ENCODE measurements at places on chromosomes 5 and 9.

GRCh38 chr9:7234144-7234543 lies 476.4 kb downstream of the KDM4C start:
- DNase-seq, result no peak
- H3K36me3 ChIP-seq, result no peaks in the 10 kb centered on the region

DNA sequence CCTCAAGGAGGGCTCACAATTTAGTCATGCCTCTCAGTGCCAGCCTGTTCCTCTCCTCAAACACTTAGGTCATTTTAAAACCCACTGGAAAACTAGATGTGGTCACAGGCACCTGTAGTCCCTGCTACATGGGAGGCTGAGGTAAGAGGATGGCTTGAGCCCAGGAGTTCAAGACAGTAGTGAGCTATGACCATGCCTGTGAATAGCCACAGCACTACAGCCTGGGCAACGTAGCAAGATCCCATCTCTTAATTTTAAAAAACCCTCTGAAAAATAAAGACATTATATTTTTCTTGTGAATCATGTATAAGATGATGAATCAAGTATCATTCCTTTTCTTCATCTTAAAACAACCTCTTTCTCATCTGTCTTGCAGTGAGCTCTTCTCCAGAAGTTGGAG lies 45.8 kb downstream of the KLF4 start:
- DNase-seq, result no peak
- no peaks in the 10 kb centered on the region for H3K4me1 ChIP-seq
- no peak overlapping the region for H3K4me3 ChIP-seq
- H3K36me3 ChIP-seq, result no peaks in the 10 kb centered on the region

DNA sequence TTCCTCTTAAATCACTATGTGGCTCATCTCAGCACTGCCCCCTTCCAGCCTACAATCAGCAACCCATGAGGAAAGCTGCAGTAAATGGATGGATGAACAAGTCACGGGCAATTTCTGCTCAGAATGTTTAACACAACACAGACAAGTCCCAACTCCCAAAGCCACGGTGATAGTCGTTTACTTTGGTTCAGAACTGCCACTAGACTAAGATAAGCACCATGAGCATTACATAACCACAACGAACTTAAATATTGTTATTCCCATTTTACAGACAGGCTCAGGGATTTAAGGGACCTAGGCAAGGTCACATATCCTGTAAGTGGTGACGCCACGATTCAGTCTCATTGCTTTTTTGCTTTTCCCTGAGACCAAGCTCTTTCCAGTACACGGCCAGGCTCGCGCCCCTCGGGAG lies 2.0 kb upstream of the SMIM27 start:
- H3K4me1 ChIP-seq, result no peaks in the 10 kb centered on the region
- no peak for DNase-seq
- no peaks in the 10 kb centered on the region for H3K36me3 ChIP-seq
- H3K4me3 ChIP-seq, result peak overlapping the region; percentile 84

DNA sequence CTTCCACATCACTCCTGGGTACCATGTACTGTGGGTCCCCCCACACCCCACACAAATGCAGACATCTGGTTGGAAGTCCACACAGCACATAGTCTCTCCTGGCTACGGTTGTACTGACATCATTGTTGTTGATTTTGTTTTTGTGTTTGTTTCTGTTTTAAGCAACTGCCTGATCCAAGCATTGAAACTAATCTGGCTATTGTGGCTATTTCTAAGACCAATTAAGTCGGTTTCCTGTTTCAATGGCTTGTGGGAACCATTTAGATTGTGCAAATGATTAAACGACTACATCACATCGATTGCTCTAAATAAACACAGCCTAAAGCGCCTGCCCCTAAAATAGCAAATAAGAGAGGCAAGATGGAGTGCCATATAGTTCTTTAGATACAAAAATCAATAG lies 226.8 kb upstream of the IRX4 start:
- H3K4me3 ChIP-seq, result no peak overlapping the region
- H3K36me3 ChIP-seq, result no peaks in the 10 kb centered on the region
- H3K27me3 ChIP-seq, result no peaks in the 10 kb centered on the region
- H3K4me1 ChIP-seq, result no peaks in the 10 kb centered on the region
- DNase-seq, result no peak
- H3K27ac ChIP-seq, result no peak overlapping the region

DNA sequence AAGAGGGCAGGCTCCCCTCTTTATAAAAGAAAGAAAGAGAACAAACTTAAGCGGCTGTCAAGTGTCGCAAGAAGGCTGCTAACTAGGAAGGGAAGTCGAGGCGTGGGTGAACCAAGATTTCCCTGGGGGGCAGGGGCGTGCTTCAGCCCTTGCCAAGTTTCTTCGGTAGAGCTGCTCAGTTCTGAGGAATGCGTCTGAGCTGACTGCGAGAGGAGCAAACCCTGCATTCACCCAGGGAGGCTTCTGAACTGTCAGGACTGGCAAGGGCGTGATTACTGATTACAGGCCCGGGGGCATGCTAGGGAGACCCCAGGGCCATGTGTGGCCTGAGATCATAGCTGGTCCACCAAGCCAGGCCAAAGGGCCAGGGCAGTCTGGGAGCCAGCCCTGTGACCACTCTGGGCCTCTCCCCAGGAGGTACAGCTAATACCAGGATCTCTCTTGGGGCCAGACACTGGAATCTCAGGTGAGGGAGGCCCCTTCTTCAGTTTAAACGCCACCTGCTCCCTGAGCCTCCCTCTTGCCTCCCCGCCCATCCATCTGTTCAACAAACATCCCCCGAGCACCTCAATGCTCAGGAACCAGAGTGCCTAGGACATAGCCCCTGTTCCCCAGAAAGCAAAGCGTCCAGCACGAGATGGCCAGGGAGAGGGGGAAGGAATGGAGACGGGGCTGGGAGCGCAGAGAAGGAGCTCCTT lies 30.9 kb downstream of the SARDH start:
- H3K36me3 ChIP-seq, result no peaks in the 10 kb centered on the region
- peak overlapping the region; percentile 76 for H3K27ac ChIP-seq
- H3K4me3 ChIP-seq, result no peak overlapping the region
- no peak for DNase-seq

GRCh38 chr5:60586307-60586901 lies 113.6 kb downstream of the DEPDC1B start:
- DNase-seq, result no peak
- no peaks in the 10 kb centered on the region for H3K36me3 ChIP-seq
- no peak overlapping the region for H3K4me3 ChIP-seq
- H3K27ac ChIP-seq, result no peak overlapping the region
- H3K4me1 ChIP-seq, result no peaks in the 10 kb centered on the region

- no peaks in the 10 kb centered on the region for H3K4me1 ChIP-seq
- DNase-seq, result no peak
- H3K27ac ChIP-seq, result no peak overlapping the region
- H3K4me3 ChIP-seq, result no peak overlapping the region
- H3K36me3 ChIP-seq, result no peaks in the 10 kb centered on the region
Measured at GRCh38 chr9:133490865-133491655, 12.2 kb upstream of the SLC2A6 start.

- no peaks in the 10 kb centered on the region for H3K4me1 ChIP-seq
- H3K36me3 ChIP-seq, result no peaks in the 10 kb centered on the region
- DNase-seq, result no peak
- H3K27ac ChIP-seq, result no peak overlapping the region
Measured at GRCh38 chr9:117250610-117251215, 164.1 kb downstream of the ASTN2 start.

DNA sequence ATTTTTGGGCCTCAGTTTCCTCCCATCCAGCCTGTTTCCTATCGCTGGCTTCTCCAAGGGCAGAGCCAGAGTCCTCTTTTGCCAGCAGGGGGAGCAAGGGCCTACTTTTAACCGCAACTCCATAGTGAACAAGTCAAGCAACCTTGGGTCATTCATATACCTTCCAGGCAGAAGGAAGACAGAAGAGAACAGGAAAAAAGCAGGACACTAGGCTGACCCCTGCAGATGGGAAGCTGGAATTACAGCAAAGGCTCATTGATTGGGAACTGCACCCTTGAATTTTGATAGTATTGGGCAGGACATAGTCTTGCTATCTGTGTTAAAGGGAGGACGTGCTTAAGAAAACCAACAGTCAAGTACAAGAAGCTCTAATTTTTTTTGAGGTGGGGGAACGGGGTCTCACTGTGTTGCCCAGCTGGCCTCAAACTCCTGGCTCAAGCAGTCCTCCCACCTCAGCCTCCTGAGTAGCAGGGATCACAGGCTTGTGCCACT lies 30.1 kb downstream of the QRFP start:
- H3K36me3 ChIP-seq, result no peaks in the 10 kb centered on the region
- no peak overlapping the region for H3K27ac ChIP-seq
- no peak overlapping the region for H3K4me3 ChIP-seq
- peak; percentile 74 for DNase-seq
- H3K4me1 ChIP-seq, result peaks cover 5% of the 10 kb centered on the region
- no peaks in the 10 kb centered on the region for H3K27me3 ChIP-seq

GRCh38 chr9:91243029-91243428 lies 118.7 kb downstream of the AUH start:
- no peaks in the 10 kb centered on the region for H3K36me3 ChIP-seq
- H3K27ac ChIP-seq, result no peak overlapping the region
- H3K27me3 ChIP-seq, result no peaks in the 10 kb centered on the region
- no peak for DNase-seq

DNA sequence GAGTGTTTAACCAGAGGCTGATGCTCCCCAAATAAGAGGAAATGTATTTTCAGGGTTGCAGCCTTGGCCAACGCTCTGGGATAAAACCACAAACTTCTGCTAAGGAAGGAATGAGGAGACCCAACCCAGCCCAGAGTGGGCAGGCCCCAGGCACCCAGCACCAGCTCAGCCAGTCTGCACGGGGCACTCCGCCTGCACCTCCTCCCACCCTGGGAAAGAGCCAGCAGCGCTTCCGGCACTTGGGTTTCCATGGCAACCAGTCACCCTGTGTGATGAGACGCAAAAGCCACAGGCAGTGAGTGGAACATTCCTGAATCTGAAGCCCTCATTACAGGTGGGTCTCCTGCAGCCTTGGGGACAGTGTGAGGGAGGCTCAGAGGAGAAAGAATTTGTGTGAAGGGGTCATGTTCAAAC lies 85.2 kb upstream of the ZBTB43 start:
- H3K4me1 ChIP-seq, result peaks cover 4% of the 10 kb centered on the region
- H3K4me3 ChIP-seq, result no peak overlapping the region
- no peaks in the 10 kb centered on the region for H3K27me3 ChIP-seq
- DNase-seq, result peak; percentile 93
- no peaks in the 10 kb centered on the region for H3K36me3 ChIP-seq

GRCh38 chr9:347667-348292 lies 133.1 kb downstream of the DOCK8 start:
- DNase-seq, result no peak
- H3K4me3 ChIP-seq, result no peak overlapping the region
- no peaks in the 10 kb centered on the region for H3K27me3 ChIP-seq
- H3K27ac ChIP-seq, result no peak overlapping the region

- H3K27me3 ChIP-seq, result no peaks in the 10 kb centered on the region
- no peaks in the 10 kb centered on the region for H3K36me3 ChIP-seq
- peaks cover 12% of the 10 kb centered on the region for H3K4me1 ChIP-seq
Measured at GRCh38 chr5:154945695-154946301, 4.9 kb downstream of the MRPL22 start.

DNA sequence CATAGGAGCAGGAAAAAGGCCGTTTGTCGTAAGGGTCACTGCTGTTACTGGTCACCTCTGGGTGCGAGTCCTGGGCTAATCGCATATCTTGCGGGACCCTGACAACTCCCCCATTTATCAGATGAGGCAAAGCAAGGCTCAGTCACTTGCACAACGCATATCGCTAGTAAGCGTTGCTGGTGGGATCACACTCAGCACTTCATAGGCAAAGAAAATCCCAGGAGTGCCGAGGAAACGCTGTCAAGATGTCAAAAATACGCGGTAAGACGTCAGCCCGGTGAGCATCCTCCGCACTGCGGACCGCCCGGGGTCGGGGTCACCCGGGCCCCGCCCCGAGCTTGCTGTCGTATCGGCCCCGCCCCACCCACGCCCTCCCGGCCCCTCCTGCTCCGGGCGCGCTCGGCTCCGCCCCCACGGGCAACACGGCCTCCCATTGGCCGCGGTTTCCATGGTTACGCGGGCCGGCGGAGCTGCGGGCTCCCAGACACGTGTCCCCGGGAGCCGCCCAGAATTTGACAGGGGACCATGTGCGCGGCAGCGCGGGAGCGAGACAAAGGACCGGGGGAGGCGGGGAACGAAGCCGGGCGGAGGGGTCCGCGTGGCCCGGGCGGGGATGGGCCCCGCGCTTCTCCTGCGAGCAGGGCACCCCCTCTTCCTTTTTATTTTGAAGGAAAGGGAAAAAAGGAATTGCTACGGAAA lies 80.2 kb upstream of the IER5L start:
- H3K36me3 ChIP-seq, result no peaks in the 10 kb centered on the region
- H3K27ac ChIP-seq, result no peak overlapping the region
- no peaks in the 10 kb centered on the region for H3K27me3 ChIP-seq
- peak; percentile 84 for DNase-seq
- H3K4me1 ChIP-seq, result peaks cover 10% of the 10 kb centered on the region

DNA sequence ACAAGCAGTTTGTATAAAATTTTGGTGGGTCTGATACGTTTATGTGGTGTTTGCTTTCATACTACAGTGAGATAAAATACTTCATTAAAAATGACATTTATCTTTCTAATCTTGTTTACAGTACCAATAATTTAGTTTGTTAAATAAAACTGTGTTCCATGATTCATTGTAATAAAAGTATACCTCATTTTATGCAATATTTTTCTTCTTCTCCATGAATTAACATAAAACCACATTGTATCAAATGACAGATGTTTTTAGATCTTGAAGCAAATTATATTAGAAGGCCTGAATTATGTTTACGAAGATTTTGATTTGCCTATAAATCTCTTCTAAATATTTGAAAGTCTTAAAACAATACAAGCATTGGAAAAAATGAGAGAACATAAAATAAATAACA lies 1443.0 kb upstream of the CDH6 start:
- DNase-seq, result no peak
- H3K4me1 ChIP-seq, result no peaks in the 10 kb centered on the region
- H3K4me3 ChIP-seq, result no peak overlapping the region
- H3K27ac ChIP-seq, result no peak overlapping the region
- H3K27me3 ChIP-seq, result no peaks in the 10 kb centered on the region
- H3K36me3 ChIP-seq, result no peaks in the 10 kb centered on the region

GRCh38 chr5:82347201-82347865 lies 69.2 kb upstream of the RPS23 start:
- H3K27me3 ChIP-seq, result no peaks in the 10 kb centered on the region
- no peaks in the 10 kb centered on the region for H3K4me1 ChIP-seq
- H3K36me3 ChIP-seq, result no peaks in the 10 kb centered on the region

DNA sequence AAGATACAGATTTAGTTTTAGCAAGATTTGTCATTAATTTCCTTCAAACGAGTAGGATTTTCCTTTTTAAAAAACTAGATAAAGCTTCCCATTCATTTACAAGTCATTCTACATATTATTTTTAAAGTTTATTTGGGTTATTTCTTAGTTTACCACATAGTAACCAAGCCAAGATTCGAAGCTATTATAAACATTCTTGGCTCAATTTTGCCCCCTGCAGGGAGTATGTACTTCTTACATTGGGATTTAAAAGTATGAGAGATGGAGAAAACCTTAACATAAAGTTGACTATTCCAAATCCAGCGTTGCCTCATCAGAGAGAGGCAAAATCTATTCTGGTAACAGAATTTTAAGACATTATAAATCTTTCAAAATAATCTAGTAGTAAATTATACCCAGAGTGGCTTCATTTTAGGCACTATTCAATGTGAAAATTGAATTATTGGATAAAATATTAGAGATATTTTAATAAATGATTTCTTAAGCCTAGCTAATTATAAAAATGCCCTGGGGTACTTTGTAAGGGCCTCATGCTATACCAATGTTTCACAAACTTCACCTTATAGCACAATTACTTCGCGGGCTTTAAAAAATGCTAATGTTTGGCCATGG lies 39.1 kb downstream of the FBN2 start:
- no peaks in the 10 kb centered on the region for H3K4me1 ChIP-seq
- no peak overlapping the region for H3K4me3 ChIP-seq
- no peak overlapping the region for H3K27ac ChIP-seq

GRCh38 chr5:59198365-59198764 lies 615.5 kb downstream of the RAB3C start:
- no peaks in the 10 kb centered on the region for H3K27me3 ChIP-seq
- no peaks in the 10 kb centered on the region for H3K36me3 ChIP-seq
- H3K4me1 ChIP-seq, result no peaks in the 10 kb centered on the region
- no peak for DNase-seq
